ENCODE measurements at places on chromosomes 5 and 9.

GRCh38 chr5:151917904-151918303 is 6.7 kb downstream of the GLRA1 start:
- DNase-seq: peak; percentile 36

DNA sequence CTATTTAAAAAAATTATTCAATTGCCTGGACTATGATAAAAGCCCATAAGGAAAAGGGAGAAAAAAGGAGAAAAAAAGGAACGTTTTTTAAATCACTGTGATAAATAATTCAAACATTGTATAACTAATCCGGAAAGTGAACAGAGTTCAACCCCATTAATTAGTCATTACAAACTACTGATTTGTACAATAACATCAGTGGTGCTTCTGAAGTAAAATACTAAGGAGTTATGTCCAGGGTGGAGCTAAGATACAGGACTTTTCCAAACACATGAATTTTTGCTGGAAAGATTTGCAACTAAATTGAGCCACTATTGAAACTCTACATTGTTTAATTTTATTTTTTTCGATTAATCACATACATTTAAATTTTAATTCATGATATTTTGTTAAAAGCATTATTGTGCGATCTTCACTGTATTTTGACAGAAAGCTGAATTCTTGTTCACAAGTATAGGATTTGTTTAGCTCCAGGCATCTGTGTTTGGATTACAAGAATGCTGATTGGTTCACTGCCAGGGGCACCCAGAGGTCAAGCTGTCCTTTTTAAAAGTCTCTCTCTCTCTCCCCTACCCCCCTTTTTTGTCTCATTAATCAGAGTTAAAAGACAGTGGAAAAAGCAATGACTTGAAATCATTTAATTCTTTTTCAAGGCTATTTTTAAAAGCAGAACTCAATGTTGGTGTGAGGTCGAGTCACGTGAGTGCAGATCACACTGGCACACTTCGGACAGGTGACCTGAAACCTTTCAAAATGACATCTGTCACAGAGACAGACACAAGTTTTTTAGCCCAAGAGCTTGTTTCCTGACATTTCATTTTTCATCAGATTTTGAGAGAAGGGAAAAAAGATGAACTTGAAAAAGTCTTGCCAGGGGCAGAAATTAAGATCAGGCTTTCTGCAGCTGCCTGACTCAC is 387.3 kb downstream of the NR2F1-AS1 start:
- no peak for DNase-seq

DNA sequence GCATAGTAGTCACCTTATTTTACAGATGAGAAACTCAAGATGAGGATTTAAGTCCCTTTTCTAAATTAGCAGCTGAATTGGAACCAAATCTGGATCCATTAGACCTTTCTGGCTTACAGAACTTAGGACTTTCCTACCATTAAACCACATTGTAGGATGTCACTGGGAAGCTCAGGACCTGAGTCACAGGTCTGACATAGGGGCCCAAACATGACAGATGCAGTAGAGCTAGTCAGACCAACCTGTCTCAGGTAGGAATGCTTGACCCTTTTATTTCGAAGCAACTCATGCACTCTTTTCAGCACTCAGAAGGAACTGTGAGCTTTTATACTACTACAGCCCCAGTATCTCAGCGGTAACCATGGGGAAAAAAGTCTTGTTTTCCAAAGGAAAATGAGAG is 2.6 kb downstream of the RAB24 start:
- no peak for DNase-seq

GRCh38 chr5:174384509-174384947 is 339.0 kb downstream of the NSG2 start:
- no peak for DNase-seq

DNA sequence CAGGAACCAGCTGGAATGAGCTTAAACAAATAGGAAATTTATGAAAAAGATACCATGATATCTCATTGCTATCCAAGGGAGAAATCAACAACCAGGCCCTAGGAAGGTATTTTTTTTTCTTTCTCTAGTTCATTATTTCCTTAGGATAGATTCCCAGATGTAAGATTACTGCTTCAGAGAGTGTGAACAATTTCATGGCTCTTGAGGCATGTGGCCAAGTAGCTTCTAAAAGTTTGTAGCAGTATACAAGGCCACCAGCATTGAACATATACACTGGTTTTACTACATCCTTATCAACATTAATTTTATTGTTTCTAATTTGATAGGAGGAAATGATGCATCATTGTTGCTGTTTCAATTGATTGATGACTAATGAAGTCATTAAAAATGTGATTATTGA is 201.2 kb downstream of the SREK1 start:
- DNase-seq: no peak

DNA sequence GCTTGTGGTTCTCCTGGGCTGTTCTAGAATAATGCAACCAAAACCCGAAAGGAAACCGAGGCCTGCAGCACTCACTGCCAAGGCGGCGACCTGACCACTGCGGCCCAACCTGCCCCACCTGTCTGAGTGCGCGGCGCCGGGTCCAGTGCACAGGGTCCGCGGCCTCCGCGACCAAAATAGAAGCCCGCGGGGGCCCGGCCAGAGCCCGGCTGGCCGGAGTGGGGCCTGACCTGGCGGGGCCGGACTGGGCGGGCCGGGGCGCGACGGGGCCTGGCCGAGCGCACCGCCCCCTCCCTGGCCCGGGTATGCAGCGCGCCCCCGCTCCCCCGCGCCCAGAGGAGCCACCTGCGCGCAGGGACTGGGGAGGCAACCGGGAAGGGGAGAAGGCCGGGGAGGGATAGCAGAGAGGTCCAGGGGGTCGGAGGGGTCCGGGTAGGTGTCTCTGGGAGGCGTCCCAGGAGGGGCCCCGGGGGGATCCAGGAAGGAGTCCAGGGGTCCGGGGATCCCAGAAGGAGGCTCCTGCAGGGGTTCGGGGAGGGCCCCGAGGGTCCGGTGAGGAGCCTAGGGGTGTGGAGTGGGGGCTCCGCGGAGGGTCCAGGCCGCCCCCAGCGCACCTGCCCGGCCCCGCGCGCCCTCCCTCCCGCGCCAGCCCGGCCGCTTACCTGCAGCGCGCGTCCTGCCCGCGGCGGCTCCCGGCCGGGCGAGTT is 503 bp downstream of the SEMA4D start:
- DNase-seq: no peak

DNA sequence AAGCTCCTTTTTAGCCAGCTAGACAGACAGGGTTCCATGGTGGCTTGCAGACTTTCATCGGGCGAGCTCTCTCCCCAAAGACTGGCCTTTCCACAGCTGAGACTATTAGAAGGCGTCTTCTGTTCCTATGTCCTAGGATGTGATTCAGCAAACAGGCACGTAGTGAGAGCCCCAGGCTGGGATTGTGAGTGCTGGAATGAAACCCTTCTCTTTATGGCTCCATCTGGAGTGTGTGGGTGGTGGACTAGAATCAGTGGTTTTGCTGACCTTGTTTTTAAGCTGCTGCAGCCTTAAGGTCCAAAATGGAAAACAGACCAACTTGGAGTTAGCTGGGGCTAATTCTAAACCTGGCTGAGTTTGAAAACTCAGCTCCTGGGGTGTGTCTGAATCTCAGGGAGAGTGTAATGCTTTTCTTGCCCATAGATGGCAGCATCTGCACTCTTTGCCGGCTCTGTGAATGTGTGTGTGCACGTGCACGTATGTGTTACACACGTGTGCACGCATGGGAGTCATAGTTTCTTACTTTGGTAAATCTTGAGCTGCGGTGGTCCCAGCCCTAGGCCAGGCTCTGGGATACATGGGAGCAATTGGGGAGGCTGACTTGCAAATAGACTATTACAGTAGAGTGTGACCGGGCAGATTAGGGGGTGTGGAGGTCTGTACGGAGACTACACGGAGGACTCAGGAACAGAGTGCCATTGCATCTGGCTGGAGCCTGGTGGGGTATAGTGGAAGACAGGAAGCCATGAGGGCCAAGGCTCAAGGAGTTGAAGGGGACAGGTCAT is 10.7 kb downstream of the GSN start:
- peak; percentile 5 for DNase-seq

DNA sequence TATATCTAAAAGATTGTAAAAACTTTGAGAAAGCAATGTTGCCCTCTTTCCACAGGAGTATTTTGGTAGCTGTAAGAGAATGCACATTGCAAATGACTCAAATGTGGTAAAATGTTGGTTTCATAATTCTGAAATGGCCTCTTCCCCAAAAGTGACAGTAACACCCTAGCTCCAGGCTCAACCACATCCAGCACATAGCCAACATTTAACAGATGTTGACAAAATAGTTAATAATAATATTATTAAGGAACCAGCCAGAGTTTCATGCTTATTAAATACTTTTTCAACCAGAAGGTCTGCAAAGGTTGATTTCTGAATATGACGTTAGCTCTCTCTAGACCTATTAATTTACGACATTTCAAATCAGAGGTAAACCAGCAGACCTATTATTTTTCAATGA is 1.3 kb downstream of the ANXA1 start:
- no peak for DNase-seq

DNA sequence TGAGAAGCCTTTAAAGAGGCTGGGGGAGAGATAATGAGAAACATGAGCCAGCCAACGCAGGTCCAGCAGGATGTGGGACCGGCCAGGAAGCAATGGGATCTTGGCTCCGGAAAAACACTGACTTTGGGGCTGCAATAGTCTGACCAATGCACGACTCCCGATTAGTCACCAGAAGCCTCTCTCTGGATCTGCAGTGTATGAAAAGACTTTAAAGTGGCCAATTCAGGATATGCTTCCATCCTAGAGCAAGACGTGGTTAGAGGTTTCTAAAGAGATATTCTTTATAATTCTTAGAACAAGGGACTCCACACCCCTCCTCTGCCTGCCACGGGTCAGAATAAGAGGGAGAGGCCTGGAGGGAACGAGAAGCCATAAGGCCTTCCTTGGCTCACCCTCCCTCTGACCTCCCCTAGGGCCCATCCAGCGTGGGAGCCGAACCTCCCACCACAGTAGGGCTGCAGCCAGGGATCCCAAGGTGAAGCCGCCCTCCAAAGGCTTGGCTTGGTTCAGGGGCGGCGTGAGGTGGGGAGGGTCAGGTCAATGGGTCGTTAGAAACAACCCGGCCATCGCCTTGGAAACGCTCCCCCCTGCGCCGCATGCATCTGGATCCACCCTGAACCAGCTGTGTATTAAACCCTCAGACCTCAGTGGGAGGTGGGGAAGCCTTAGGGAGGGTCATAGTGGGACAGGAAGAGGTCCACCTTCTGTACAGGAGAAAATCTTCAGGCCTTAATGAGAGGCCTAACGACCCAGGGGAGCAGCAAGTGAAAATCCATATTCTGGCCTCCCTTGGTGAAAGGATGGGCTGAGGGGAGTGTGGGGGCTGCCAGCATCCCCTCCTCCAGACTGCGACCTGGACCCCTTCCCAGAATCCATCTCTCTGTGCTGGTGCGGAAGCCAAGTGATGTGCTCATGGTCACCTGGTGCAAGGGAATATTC is 11.1 kb downstream of the FGF1 start:
- no peak for DNase-seq

DNA sequence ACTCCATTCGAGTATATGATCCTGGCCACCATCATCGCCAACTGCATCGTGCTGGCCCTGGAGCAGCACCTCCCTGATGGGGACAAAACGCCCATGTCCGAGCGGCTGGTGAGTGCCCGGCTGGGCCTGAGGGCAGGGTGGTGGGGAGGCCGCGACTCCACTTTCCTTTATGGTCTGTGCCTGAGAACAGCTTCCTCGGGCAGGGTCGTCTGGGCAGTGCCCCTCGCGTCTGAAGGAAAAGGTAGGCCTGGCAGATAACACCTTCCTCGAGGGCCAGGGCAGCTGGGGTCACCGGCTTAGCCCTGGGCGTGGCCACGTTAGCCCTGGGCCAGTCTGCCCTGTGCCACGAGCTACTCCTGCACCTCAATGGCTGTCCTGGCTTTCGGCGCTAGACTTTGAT is 1.5 kb downstream of the CACNA1B start:
- no peak for DNase-seq

DNA sequence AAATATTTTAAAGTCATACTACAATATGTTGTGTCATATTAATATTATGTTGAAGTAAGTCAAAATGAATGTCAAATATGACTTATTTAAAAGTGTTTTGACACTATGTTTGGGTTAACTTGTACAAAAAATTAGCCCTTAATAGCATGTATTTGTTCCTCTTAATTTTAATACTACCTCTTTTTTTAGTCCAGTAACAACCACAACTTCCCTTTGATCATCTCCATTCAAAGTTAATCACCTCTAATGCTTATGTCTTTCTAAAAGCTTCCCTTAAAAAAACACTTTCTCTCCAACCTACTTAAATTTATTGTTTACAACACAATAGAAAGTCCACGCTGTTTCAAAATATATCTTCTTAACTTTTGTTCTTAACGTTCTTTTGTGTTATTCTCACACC is 9.6 kb downstream of the SLCO4C1 start:
- no peak for DNase-seq

Measured in NCI-H2081 (cell line).